Stimulated activated naive CD4-positive, alpha-beta T cell (primary cell): ENCODE measurements at places on chromosomes 5 and 9.

GRCh38 chr5:1871441-1871840 lies 11.3 kb downstream of the IRX4 start:
- DNase-seq, result no peak

DNA sequence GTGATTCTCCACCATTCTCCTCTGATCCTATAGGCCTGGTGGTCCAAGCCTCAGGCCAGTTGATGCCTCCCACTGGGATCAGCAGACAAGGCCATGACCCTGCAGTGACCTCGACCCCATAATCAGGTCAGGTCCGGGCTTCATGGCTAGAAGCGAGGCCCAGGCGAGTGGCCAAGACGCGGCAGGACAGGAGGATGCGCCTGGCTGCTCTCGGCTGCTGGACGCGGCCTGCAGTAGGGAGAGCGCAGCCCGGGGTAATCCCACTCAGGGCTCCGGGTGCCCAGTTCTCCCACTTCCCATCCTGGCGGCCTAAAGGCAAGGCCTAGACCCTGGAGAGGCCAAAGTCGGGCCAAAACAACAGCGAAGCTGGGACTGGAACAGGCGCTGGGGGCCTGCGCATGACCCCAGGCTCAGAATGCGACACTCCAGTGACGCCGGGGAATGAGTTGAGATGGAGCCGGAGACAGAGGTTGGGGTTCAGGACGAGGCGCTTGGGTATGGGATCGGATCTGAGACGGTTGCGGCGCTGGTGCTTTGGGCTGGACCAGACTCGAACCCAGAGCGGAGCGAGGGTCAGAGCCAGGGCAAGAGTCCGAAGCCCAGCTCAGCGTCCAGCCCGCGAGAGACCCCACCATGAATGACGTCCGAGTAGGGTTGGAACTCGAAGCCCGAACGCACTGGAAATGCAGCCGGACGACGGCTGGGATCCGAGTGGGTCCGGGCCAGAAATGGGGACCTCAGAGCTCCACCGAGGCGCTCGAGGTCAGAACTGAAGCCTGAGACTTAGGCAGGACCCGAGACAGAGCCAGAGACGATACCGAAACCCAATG lies 3.2 kb downstream of the LHX6 start:
- no peak for DNase-seq

DNA sequence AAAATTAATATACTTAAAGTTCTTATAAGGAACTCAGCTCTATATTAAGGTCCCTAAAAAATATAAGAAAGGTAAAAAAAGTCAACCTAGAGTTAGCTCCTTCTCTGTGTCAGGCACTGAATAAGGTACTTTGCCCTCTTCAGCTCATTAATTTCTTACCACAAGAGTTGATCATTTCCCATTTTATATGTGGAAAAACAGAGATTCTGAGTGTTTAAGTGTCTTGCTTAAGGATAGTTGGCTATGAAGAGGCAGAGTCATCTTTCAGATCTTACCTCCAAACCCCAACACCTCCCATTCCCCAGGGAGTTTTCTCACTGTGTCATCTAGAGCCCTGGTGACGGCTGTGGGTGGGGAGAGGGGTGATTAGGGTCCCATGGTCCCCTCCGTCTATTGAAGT lies 40.6 kb downstream of the INSYN2B start:
- DNase-seq, result no peak

- DNase-seq, result no peak
Observed at GRCh38 chr5:97365918-97366317, 182.9 kb upstream of the RIOK2 start.
